Mesothelial cell of epicardium (in vitro differentiated cells): ENCODE measurements at places on chromosomes 12 and 14. TPM values are rescaled to one million over a fixed set of nuclear protein-coding genes. Genes with fewer than 3 reads are reported as not detected.
A peak's percentile ranks its signal among the peaks of the same experiment; 100 is the strongest.

- DNase-seq, result peak; percentile 21
Measured at GRCh38 chr12:34406228-34406995, 384.1 kb downstream of the ALG10 start.

GRCh38 chr12:770479-770878 is 18.1 kb downstream of the WNK1 start:
- DNase-seq, result no peak

The CLEC2D gene
- 20.7 to 21.8 TPM (median 21.7 TPM) in 3 replicates for total RNA-seq

- no peak for DNase-seq
Measured at GRCh38 chr12:115433014-115433634, 749.1 kb upstream of the TBX3 start.

The CPNE6 gene
- total RNA-seq, result not detected in 3 replicates

DNA sequence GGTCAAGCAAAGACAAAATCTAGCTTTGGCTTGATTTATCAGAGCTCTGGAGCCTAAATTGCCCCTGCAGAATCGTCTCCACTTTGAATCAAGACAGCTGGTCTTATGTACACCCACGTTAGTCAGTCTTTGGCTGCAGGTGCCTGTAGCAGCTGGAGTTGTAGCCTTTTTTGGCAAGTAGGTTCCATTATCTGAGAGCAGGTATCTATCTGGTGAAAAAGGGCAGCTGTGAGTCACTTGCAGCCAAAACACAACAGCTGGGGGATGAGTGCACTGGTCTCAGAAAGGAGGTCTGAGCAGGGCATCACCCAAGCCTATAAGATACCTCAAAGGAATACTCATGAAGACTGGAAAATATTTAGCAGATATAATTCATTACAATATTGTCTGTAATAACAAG is 43.6 kb upstream of the KCNH5 start:
- DNase-seq, result no peak
